ENCODE measurements at places on chromosomes 5 and 9.

GRCh38 chr5:590346-590745 lies 21.8 kb upstream of the CEP72 start:
- DNase-seq, result no peak

DNA sequence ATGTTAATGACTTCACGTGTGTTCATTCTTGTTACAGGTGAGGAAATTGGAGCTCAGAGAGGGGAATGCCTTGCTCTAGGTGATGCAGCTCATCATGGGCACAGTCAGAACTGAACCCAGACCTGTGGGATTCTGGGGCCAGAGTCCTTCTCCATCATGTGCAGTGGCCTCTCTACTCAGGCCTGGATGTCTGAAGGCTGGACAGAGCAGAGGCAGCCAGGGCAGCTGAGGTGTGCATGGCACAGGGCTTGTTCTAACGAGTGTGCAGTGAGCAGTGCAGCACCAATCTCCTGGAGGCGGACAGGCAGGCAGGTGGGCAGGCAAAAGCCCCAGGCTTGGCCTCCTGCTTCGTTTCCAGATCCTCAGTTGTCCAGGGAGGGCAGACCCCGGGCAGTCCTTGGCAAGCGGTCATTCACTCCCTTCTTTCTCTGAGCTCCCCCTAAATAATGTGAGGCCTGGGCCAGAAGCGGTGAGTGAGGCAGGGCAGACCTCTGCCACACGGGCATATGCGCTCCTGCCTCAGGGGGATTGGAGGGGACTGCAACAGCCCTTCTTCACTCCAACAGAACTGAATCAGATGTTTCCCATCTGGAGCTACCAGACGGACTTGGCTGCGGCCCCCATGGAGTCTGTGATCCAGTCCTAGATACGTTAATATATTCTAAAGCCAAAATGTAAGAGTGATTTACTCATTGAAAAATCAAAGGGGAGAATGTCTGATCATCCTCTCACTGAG lies 68.7 kb upstream of the FSTL4 start:
- no peak for DNase-seq

DNA sequence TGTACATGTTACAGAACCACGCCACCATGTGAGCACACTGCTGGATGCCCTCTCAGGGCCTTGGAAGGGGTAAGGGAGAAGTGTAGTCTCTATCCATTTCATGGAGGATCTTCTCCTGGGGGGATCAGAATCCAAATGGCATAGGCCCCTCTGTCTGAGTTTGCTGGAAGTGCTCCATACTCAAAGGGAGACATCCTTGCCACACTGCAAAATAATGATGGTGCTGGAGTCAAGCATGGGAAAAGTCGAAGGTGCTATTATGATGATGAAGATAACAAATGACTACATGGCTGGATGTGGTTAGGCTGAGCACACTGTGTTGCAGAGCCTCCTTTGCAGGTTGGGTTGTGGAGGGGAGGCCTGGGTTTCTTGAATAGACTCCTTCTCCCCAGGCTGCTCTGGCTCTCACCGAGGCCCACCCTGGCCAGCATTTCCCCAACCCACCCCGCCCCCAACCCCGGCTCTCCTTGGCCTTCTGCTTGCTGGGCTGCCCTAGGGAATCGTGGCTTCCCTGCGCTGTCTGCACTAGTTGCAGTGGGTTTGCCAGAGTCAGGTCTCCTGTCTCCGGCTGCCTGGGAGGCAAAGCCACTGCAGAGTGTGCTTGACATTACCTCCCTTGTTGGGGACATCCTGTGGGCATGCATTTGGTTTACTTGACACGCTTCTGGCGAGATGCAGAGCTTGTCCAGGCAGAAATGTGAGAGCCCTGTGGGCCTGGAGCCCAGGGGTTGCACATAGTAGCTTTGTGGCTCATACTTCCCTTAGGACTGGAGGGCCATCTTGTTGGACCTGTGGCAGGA lies 3.0 kb downstream of the MVB12B start:
- DNase-seq, result no peak

DNA sequence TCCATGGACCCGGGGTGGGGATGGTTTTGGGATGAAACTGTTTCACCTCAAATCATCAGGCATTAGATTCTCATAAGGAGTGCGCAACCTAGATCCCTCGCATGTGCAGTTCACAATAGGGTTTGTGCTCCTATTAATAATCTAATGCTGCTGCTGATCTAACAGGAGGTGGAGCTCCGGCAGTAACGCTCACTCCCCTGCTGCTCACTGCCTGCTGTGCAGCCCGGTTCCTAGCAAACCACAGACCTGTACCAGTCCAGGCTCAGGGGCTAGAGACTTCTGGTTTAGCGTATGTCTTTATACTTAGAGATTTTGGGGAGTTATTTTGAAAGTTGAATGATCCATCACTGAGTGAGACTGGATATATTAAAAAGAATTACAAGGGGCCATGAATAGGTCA lies 50.2 kb downstream of the RICTOR start:
- DNase-seq, result no peak

DNA sequence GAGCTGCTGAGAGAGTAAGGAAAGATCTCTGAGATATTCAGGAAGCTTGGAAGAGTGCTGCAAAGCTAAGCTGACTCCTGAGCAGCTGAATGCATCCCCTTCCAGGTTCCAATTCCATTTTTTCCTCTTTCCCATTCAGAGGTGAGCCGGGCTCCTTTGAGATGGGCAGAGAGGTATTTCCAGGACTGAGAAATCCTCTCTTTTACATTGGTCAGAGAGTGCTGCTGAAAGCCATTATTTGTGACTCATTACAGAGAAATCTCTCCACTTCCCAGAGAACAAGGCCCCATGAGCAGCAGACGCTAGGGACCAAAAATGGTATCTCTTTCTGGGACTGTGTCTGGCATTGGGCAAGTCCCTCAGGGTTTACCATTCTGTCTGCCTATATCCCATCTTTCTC lies 3.7 kb downstream of the MCTP1 start:
- no peak for DNase-seq

GRCh38 chr5:135952683-135953082 lies 2.1 kb downstream of the LECT2 start:
- no peak for DNase-seq

GRCh38 chr5:87872986-87873385 lies 395.7 kb downstream of the TMEM161B start:
- DNase-seq, result no peak

DNA sequence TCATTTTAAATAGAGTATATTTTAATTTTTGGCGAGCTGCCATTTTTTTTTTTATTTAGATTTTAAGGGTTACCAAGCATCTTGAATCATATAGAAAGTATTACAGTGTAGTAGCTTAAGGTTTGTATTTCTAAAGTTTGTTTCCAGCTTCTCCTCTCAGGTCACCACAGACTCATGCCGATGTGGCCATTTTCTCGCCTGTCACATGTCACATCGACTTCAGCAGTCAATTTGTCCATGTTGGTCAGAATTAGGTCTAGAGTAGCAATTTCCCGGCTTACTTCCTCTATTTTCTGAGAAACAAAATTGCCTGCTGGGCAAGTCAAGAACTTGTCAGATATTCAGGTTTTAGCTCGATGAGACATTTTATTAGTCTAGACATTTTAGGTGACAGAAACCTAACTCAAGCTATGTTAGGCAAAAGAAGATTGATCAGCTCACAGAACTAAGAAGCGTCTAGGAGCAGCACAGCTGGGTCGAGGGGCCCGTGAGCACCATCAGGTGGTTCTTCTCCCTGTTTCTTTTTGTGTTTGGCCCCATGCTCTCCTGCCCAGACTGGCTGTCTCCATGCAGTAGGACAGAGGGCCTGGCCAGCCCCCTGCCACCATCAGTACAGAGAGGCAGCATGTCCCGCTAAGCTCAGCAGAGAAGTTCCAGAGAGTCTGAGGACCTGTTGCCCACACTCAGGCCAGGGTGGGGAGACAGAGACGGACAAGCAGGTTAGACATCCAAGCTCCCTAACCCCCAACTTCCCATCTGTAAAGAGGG lies 48.4 kb upstream of the AFAP1L1 start:
- DNase-seq, result no peak

DNA sequence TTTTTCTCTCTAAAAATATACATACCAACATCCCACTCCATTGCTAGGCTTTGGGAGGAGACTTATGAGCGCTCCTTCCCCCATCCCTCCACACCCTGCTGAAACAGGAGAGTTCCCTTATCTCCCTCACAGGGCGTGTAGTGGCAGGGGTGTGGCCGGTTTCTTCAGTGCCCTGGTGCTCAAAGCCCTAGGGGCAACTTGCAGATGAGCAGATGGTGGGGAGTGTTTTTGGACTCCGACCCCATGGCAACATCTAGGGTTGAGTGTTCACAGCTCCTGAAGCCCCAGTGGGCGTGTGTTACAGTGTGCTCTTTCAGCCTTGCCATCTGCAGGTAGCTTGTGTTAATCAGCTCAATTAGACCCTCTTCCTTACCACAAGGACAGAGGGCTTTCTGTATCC lies 409.5 kb downstream of the MAT2B start:
- no peak for DNase-seq

- DNase-seq, result no peak
Observed at GRCh38 chr5:39906146-39906545, 481.4 kb upstream of the DAB2 start.

DNA sequence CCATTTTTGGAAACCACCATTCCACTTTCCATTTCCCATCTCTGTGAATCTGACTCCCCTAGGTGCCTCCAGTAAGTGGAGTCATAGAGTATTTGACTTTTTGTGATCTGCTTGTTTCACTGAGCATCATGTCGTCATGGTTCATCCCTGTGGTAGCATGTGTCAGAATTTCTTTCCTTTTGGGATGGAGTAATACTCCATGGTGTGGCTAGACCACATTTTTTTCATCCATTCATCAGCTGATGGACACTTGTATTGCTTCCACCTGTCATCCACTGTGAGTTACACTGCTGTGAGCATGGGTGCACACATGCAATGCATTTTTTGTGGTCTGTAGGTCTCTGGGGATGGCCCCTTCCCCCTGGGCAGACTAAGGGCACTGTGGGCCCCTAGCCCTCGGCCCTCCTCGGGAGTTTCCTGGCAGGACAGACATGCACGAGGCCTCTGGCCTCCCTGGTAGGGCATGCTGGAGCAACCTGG lies 115.9 kb downstream of the GADD45G start:
- DNase-seq, result no peak

DNA sequence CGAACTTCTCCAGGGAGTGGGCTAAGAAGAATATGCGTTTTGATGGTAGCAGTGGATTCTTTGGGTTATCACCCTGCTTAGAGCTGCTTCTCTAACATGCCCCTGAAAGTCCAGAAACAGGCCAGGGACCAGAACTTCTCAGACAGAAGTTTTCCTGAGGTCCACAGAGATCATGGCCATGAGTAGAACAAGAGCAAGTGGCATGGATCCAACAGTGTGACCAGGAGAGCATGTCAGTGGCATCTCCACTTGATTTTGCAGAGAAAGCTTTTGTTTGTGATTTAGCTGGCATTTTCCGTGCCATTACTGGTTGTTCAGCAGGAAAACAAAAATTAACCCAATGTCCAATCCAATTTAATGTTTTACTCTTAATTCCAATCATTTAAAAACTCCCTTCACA lies 298.5 kb upstream of the CD180 start:
- no peak for DNase-seq

GRCh38 chr9:20550326-20550725 lies 72.0 kb downstream of the MLLT3 start:
- no peak for DNase-seq

DNA sequence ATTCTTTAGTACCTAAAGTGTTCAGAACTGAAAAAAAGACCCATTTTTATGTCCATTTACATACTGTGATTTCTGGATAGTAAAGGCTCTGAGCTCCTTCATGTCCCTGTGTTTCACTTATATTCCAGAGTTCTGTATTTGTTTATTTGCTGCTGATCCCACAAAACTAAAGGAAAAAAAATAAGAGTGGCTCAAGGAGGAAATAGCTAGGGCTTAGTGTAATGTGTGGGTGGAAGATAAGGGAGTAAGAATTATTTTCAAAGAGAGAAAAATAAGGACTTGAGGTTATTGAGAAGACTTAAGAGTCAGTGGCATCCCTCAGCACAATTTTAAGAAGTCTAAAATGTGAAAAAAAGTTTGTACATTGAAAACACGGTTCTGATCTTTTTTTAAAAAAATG lies 46.0 kb downstream of the ENTREP1 start:
- no peak for DNase-seq

DNA sequence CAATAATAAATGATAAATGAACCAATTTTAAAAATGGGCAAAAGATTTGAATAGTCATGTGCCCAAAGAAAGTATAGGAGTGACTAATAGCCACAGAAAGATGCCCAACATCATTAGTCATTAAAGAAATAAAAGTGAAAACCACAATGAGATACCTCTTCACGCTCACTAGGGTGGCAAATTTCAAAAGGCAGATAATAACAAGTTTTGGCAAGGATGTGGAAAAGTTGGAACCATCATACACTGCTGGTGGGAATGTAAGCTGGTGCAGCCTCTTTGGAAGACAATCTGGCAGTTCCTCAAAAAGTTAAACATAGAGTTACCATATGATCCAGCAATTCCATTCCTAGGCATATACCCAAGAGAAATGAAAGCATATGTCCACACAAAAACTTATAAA lies 1819.8 kb downstream of the MAT2B start:
- DNase-seq, result no peak

DNA sequence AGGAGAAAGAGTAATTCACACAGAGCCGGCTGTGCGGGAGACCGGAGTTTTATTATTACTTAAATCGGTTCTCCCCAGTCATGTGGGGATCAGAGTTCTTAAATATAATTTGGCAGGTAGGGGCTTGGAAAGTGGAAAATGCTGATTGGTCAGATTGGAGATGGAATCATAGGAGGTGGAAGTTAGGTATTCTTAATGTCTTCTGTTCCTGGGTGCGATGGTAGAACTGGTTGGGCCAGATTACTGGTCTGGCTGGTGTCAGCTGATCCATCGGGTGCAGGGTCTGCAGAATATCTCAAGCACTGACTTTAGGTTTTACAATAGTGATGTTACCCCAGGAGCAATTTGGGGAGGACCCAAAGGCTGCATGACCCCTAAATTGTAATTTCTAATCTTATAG lies 4.6 kb upstream of the CERCAM start:
- DNase-seq, result no peak

- peak; percentile 75 for DNase-seq
Observed at GRCh38 chr9:114883709-114884108, 46.7 kb downstream of the TNFSF8 start.

DNA sequence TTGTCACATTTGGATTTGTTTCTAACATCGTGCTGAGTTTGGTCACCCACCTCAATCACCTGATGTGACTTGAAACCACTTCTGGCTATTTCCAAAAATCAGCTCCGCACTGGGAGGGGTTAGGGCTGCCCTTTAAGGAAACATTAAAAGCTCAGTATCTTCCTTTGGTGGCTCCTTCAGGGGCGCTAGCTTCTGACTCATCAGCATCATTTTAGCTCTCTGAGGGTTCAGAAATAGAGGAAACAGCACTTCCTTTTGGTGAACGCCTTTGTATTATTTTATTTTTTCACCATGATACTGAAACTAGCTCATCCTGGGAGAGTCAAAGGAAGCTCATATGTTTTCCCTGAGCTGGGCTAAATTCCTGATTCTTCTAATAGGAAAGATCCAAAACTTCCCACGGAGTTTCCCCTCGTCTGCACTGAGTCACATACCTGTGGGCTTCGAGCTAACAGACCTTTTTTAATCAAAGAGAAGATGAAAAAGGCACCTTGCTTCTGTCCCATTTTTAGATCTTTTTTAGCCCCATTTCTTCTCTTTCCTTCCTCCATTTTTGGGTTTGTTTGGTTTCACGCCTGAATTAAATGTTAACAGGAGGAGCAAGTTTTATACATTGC lies 48.2 kb downstream of the ROPN1L start:
- peak; percentile 68 for DNase-seq

GRCh38 chr5:41736641-41737040 lies 133.6 kb downstream of the OXCT1 start:
- no peak for DNase-seq

Measured in AML-193 (cell line).